ENCODE measurements at places on chromosomes 1 and 21.

- DNase-seq: no peak
These were observed 33.0 kb downstream of the RIPPLY3 start for GRCh38 chr21:37039411-37040075.

- DNase-seq: no peak
These were observed 32.9 kb upstream of the DOCK7 start for GRCh38 chr1:62720946-62721554.

- no peak for DNase-seq
These were observed 73.8 kb downstream of the BCAR3 start for GRCh38 chr1:93607814-93608186.

DNA sequence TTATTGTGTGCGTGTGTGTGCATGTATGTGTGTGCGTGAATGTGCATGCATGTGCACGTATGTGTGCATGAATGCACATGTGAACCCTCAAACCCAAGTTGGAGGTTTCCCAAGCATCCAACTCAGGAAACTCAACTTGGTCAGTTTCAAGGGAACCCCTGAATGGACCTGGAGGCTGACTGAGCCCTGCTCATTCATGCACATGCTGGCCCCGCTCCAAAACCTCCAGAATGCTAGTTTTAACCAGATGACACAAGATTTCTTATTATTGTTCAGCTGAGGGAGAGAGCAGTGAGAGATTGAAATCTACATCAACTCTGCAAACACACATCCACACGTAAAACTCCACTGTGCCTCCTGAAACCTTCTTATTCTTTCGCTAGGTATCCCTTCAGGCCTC lies 104.4 kb downstream of the OMA1 start:
- DNase-seq: no peak

GRCh38 chr1:34847094-34847493 lies 12.5 kb downstream of the SMIM12 start:
- no peak for DNase-seq

GRCh38 chr21:38859852-38860251 lies 54.1 kb downstream of the ETS2 start:
- no peak for DNase-seq

- DNase-seq: peak; percentile 75
These were observed 41.7 kb downstream of the TMEM53 start for GRCh38 chr1:44632598-44632997.

DNA sequence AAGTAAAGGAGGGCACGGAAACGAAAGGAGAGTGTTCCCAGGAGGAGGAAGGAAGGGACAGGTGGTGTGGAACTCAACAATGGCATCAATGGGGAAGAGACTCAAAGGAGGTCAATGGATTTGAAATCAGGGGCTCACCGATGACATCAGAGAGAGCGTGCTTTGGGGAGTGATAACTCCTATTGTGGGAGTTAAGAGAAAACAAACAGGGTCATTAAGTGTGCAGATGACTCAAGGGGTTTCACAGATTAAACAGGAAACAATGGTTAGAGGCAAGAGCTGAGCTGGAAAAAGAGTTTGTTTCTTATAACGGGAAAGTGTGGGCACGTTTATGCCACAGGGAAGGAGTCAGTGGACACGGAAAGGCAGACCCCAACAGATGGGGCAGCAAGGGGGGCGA lies 629.1 kb downstream of the SMYD3 start:
- no peak for DNase-seq

DNA sequence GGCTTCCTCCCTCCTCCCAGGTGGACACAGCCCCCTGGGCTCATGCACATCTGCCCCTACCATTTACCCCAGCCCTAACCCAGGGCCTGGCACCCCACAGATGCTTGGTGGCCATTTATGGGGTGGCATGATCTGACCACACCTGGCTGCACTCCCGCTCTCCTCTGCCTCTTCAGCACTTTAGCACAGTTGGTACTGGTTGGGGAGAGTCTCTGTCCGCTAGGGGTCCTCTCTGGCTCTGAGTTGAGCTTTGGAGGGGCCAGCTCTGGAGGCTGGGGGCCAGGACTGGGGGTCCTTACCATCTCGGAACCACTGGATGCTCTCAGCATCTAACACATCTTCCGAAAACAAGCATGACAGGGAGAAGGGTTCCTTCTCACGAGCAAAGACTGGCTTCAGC lies 17.4 kb downstream of the MYOM3 start:
- no peak for DNase-seq

DNA sequence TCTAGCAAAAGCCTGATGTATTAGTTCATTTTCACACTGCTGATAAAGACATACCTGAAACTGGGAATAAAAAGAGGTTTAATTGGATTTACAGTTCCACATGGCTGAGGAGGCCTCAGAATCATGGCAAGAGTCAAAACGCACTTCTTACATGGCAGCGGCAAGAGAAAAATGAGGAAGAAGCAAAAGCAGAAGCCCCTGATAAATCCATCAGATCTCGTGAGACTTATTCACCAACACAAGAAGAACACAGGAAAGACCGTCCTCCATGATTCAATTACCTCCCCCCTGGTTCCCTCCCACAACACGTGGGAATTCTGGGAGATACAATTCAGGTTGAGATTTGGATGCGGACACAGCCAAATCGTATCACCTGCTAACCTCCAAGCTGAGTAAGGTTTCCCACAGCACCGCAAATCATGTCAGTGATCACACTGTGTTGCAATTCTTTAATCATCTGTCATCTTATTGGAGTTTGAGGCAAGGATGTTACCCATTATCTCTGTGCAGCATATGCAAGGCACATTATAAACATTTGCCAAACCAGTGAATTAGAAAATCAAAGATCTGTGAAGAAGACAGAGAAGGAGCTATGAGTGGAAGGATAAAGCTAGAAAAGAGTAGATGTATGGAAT lies 128.5 kb downstream of the ZNF281 start:
- no peak for DNase-seq

GRCh38 chr1:230568008-230568407 lies 74.3 kb upstream of the COG2 start:
- DNase-seq: no peak

- no peak for DNase-seq
These were observed 3.0 kb downstream of the ANKRD45 start for GRCh38 chr1:173666646-173667045.

DNA sequence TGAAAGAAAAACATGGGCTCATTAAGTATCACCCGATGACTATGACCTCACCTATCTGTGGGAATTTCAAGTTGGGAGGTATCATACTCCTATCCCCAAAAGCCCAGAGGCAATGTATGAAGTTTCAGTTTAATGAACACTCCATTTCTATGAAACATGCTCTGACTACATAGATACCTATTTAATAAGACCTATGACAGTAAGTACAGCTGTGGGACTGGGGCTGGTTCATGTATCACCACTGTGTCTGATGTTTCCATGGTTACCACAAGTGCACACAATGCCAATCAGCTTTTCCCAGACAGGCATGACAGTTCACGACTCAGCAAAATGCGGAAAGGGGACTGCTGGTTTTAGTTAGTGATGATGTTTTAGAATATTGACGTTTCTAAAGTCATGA lies 167.7 kb downstream of the SIPA1L2 start:
- no peak for DNase-seq

DNA sequence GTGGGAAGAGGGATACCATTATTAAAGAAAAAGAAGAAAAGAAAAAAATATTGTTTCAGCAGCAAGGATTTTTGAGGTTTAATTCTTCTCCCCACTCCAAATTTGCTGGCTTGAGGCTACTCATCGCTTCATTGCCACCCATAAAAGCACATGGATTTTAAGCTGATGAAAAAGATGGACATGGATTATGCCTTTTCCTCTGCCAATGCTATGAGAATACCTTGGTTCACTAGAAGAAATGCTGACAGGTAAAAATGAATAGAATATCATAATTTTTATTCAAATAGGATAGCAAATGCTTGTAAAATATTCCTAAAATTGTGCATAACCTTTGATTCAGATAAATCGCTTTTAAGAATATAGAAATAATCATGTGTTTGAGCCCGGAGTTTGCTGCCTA lies 289.7 kb upstream of the DPYD start:
- no peak for DNase-seq

GRCh38 chr21:26788790-26789189 lies 56.4 kb downstream of the ADAMTS1 start:
- no peak for DNase-seq

DNA sequence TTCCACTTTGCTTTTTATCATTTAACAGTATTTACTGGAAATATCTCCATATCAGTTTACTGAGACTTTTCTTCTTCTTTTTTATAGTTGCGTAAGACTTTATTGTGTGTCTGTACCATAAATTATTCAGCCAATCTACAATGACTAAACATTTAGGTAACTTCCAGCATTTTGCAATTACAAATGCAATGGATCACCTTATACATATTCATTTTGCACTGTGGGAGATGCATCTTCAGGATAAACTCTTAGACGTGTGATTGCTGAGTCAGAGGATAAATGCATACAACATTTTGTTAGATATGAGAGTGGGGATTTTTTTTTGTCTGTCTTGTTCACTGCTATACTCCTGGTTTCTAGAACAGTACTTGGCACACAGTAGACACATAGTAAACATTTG lies 95.7 kb upstream of the GCLM start:
- DNase-seq: no peak

DNA sequence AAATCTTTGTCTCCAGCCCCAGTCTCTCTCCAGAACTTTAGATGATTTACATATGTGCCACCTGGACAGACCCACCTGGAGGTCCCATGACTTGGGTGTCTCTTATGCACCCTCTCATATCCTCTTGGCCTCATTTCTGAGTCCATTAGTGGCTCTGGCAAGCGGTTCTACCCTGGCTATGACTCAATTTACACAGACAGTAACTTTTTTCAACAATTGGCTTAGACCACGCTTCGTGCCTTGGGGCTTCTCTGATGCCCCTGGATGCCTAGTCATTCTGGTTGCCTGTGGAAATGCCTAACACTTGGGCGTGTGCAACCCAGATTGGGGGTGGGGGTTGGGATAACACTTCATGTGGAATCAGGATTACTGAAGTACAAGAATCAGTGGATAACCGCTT lies 57.1 kb upstream of the GADD45A start:
- DNase-seq: no peak

DNA sequence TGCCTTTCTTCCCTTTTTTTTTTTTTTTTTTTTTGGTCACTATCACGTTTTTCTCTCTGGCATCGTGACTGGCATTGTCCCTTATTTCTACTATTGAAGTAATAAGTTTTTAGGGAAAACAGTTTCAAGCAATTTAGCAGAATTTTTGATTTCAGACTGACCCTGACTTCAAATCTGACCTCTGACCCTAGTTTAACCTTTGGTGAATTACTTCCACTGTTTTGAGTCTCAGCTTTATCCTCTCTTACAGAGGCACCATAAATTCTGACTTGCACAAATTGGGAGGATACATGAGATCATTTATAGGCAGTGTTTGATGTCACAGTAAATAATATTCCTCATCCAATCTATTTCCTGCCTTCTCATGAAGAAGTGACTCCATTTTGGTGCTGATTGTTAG lies 187.0 kb downstream of the FASLG start:
- DNase-seq: no peak

- no peak for DNase-seq
These were observed 60.1 kb downstream of the KCNAB2 start for GRCh38 chr1:6105763-6106162.

GRCh38 chr1:154407198-154408091 lies 2.3 kb downstream of the IL6R start:
- DNase-seq: no peak

DNA sequence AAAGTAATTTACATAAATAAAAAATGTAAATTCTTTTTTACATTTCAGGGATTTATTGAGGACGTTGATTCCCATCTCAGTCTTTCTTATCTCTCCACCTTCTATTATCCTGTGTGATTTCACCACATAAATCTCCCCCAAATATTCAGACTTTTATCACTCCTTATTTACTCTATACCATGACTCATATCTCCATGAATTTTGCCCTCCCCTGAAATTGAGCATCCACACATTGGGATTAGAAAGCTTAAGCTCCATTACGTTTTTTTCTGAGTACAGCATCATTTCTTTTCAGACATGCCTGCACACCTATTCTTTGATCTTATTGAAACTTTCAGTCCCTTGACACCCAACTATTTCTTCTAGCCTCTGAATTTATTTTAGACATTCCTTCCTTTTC lies 111.2 kb downstream of the IFI44 start:
- DNase-seq: no peak

DNA sequence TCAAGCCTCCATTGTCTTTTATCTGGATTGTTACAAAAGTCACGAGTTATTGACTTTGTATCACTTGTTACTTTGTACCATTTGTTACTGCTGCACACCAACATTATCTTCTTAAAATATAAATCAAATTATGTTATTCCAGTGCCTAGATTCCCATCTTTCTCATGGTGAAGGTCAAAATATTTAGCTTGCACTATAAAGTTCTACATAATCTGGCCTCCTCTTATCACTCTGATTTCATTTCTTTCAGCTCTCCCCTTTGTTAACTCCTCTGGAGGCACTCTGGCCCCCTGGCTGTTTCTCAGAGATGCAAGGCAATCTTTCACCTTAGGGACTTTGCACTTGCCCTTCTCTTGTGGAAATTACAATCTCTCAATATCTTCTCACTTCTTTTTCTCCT lies 143.8 kb downstream of the OLFM3 start:
- no peak for DNase-seq

GRCh38 chr21:38179511-38179910 lies 77.3 kb upstream of the KCNJ15 start:
- DNase-seq: no peak

DNA sequence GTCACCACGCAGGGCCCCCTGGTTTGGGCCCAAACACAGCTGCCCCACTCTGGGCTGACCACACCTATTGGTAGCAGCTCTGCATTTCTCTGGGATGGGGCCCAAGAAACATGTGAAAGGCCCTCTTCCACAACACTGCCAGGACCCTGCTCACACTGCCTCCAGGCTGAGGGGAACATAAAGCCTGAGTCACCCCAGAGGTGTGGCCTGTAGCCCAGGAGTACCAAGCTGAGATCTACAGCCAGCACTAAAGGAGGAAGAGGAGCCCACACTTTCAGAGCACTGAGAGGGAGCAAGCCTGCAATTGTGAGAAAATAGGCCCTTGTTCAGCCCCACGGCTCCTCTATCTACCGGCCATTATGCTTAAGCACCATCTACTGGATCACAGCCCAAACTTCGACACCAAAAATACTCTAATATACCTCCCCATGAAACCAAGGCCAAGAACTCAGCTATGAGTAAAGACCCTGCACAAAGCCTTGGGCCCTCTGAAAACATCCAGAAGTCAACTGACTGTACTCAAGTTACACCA lies 14.4 kb upstream of the OR2T10 start:
- no peak for DNase-seq

- DNase-seq: no peak
These were observed 109.9 kb upstream of the IFFO2 start for GRCh38 chr1:19066248-19066873.

- no peak for DNase-seq
These were observed 1.4 kb upstream of the G0S2 start for GRCh38 chr1:209673631-209674417.

- DNase-seq: no peak
These were observed 139.2 kb downstream of the NTMT2 start for GRCh38 chr1:170284951-170285350.

DNA sequence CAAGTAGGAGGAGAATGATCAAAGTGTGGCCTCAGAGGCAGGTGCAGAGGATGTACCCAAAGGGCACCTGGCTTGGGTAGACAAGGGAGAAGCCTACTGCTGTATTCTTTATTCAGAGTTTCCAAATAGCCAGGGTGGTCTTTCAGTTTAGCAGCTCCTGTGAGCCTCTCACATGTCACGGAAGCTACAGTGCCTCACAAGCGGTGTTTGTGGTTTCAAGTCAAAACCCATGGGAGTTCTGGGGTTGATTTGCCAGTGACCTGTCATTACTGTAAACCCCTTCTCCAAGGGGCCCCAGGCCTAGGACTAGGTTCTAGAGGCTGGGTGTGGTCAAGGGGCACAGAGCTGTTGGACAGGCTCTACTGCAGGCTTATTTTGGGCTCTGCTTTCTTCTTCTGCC lies 10.2 kb upstream of the IL10 start:
- DNase-seq: no peak

GRCh38 chr1:216903382-216903740 lies 180.1 kb upstream of the ESRRG start:
- DNase-seq: no peak

All from hematopoietic multipotent progenitor cell treated with erythropoietin and hydrocortisone succinate and interleukin-3 and kit ligand, for 15 days (in vitro differentiated cells).